ENCODE measurements at places on chromosomes 2 and 18.

DNA sequence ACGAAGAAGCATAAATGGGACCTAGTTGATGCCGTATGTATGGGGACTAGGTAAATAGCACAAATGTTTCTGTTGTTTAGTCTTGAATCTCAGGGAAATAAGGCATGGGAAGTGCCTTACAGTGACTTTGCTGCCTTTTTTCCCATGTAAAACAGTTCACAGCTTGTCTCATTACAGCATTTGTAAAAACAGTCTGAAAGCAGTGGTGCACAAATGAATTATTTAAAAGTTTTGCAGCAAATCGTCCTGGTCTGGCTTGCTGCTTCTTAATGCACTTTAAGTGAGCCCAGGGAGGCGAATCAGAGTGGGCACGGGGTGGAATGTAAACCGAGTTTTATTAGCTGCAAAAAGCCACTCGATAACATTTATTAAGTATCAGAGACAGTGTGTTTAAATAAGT lies 302.0 kb upstream of the ETAA1 start:
- DNase-seq = no peak

GRCh38 chr2:71891155-71891554 lies 256.5 kb downstream of the CYP26B1 start:
- DNase-seq = no peak

GRCh38 chr2:37617119-37617892 lies 54.1 kb downstream of the CDC42EP3 start:
- DNase-seq = no peak

DNA sequence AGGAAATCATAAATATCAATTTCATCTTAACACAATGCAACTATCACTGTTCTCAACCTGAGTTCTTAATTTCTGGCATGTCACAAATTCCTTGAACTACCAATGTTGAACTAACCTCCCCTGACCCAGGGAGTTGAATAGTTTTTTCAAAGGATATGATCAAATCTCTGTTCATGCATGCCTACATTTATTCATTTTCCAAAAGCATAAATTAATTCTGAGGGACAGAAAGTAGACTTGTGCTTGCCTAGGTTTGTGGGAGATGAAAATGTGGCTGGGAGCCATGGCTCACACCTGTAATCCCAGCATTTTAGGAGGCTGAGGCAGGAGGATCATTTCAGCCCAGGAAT lies 175.7 kb downstream of the TGIF1 start:
- DNase-seq = no peak

GRCh38 chr2:45089554-45090261 lies 80.5 kb upstream of the SIX2 start:
- DNase-seq = no peak

DNA sequence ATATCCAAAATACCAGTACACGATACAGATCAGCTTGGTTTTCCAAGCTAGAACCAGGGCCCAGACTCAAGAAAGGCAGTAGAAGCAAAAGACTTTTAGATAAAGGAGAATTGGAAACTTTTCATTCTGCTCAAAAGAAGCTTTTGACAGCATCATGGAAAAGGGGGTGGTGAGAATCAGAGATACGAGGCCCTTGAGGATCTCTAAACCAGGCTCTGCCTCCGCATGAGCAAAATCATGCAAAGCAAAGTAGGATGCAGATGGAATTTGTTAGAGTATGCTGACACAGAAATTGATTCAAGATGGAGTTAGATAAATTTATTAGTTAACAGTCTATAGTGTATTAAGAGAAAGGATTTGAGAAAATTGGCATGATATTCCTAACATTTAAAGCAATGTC lies 39.8 kb downstream of the FAM98A start:
- DNase-seq = peak; percentile 37

DNA sequence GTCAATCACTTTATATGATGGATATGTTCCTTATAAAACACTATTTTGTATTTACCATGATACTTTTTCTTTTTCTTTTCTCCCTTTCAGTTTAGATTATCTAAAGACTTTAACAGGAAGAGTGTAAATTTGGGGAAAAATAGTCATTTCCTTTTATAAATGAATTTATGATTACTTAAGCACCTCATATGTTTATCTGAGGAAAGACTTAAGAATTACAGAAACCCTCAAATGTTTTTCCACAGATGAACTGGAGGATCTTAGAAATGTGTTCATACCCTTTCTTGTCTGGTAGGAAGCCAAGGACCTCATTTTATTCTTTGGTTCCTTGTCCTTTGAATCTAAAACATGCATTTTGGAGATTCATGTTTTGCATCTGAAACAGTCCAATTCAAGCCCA lies 36.7 kb downstream of the MAPRE2 start:
- DNase-seq = no peak

DNA sequence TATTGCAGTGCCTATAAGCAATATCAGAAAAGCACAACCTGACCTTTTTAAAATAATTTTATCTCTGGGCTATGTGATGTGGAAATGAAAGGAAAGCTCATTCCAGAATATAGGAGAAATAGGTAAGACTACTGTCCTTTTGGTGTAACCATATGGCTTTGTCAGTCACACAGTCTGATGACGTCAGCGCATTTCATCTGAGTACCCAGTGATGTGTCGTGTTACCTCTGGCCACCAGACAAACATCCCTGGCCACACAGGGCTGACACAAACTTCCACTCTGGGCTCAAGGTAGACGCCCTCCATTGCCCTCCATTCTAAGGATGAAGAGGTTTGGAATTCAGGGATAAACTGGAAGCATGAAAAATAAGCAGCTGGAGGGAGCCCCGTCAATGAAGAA lies 506.7 kb downstream of the CMPK2 start:
- no peak for DNase-seq

- DNase-seq = no peak
Measured at GRCh38 chr2:70613521-70613920, 59.9 kb upstream of the TGFA start.

DNA sequence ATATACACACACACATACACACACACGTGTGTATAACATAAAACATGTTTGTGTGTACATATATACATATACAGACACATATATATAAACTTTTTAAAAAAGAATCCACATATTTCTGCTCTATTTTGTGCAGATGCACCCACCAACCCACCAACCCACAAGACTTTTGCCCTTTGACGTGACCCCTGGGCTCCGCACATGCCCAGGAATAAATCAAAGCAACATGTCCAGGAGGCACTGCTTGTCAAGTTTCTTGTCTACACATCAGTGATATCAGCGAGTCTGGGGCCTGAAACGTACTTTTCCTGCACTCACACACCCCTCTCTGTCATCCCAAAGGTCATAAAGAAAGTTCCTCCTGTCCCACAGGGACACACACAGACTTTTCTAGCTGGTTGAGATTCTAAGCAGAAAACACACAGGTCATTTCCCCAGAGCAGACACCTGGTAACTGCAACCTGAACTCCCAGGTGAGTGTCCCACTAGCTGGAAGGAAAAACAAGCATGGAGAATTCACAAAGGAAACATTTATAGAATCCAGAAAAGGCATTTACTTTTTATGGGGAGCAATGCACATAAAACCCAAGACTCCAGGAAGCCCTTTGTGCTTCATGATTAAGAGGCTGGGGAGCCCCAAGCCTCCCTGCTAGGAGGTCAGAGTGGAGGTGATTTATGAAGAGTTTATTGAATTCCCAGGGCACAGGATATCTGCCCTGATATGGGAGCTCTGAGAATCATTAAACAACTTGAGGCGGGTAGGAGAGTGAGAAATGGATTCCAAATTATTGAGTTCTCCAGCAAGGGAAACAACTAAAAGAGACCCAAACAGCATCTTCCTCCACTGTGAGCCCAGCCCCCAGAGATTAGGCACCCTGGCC lies 211.6 kb downstream of the MGAT5 start:
- no peak for DNase-seq
